ENCODE measurements at places on chromosomes 11 and 22. TPM values are rescaled to one million over a fixed set of nuclear protein-coding genes. Genes with fewer than 3 reads are reported as not detected.

DNA sequence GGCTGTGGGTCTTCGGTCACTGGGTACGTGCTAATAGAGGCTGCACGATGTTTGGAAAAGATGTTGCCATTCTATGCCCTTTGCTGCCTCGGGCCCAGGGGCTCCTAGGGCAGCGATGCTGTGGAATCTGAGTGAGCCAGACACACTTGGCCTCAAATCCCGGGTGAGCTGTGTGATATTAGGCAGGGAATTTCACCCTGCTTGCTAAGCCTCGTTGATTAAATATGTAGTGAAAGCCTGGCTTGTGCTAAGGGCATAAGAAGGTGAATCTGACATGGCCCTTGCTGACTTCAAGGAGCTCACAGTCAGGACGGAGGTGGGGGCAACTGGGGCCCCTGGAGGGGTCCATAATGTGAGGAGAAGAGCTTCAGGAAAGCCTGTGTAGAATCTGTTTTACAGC is 5.4 kb upstream of the HMOX1 start:
- DNase-seq = no peak

DNA sequence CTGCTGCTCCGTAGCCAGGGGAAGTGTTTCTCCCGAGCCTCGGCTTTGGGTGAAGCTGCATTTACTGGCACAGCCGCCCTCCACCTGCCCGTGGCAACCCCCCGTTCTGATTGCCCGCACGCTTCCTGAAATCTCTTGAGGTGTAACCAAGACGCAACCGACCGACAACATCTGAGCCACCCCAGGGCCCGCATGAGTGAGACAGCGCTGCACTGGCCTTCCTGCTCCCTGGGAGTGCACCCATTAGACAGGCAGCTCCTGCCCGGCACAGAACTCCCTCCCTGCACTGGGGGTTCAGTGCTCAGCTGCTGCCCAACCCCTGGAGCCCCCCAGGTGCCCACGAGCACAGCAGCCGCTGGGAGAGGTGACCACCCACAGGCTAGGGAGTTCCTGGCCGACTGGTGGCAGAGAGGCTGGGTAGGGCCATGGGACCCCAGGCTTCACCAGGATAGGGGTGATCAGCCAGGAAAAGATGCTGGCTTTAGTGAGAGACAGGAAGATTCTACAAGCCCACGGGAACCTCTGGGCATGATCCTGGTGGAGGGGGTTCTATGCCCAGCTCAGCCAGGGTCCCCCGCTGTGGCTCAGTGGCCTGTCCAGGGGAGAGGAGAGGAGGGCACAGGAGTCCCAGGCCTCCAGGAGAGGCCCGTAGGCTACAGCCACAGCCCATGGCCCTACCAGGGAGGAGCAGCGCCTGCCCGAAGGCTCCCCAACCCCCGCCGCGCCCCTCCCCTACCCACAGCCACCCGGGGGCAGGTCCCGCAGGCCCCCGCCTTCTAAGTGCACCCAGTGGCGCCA is 14.6 kb downstream of the PLXNB2 start:
- no peak for DNase-seq

DNA sequence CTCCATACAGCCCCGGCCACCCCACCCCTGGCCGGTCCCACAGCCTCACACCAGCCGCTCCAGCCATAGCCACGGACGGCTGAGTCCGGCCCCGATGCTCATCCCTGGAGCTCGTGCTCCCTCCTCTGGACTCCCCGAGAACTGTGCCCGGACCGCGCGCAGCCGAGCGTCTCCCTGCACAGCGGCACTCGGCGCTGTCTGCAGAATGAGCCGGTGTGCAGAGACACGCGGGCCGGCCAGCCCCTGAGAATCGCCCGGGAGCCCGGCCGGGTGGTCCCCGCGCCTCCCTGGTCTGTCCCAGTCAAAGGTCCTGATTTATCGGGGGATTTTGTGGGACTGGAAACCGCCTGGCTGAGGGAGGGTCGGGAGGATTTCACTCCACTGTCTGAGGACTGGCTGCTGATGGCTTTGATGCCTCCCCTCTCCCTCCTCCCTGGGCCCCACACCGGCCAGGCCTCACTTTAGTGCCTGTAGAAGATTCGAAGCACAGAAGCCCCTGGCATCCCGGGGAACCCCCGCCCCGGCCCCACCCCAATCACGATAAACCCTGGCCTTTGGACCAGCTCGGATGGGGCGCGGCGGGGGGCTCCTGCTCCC is 102.7 kb downstream of the BRD1 start:
- peak; percentile 40 for DNase-seq

DNA sequence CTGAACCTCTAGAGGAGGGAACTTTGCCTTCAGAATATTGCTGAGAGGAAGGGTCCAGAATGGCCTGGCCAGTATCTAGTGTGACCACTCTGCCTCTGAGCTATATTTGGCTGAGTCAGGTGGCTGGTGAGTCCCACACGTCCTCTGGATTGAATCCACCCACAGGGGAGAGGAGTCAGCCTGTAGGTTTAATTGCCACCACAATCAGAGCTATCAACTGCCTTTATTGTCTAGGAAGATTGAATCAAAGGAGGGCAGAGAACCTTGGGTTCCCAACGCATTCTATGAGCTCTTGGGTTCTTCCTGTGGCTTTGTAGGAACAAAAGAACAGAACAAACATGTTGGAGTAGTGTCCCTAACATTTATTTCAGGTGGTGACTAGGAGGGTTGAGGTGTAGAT is 67.7 kb downstream of the ST3GAL4 start:
- DNase-seq = no peak

- DNase-seq = no peak
Measured at GRCh38 chr11:121270001-121270678, 22.4 kb upstream of the SC5D start.

HTR3A gene
- not detected for total RNA-seq

- DNase-seq = no peak
Measured at GRCh38 chr11:93512949-93513667, 30.1 kb downstream of the SMCO4 start.

LMNTD2 gene
- total RNA-seq = 12.8 TPM

- DNase-seq = no peak
Measured at GRCh38 chr22:26499188-26499703, 13.0 kb downstream of the TFIP11 start.

DNA sequence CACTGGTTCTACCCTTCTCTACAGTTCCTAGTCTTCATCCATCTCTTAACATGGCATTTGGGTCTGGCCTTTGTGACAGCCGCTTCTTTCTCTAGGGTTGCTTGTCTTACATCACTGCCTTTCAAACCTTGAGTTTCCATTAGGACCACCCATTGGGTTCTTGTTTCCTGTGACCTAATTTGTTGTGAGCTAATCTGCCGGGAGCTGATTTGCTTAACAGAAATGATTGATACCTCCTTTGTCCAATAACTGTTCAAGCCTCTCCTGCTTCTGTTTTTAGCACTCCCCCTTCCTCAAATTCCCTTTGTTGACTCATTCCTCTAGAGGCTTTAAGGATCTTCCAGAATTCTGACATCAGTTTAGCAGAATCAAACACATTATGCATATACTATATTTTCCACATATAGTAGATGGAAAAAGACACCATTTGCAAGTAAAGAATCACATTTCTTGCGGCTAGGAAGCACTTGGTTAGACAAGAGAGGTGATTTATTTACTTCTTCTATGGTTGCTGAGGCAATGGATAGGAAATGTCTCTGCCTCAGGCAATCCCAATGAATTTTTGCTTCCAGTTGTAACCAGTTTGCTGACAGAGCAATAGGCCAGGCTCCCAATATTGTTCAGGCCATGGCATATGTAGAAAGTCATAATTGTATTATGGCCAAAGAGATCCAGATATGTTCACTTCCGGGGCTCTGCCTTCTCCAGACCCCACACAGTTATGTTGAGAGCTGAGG is 130.7 kb downstream of the SNX19 start:
- DNase-seq = peak; percentile 76

SPI1 gene
- 2.6 TPM for total RNA-seq

GRCh38 chr11:16912692-16913111 is 101.5 kb downstream of the PLEKHA7 start:
- peak; percentile 65 for DNase-seq

DNA sequence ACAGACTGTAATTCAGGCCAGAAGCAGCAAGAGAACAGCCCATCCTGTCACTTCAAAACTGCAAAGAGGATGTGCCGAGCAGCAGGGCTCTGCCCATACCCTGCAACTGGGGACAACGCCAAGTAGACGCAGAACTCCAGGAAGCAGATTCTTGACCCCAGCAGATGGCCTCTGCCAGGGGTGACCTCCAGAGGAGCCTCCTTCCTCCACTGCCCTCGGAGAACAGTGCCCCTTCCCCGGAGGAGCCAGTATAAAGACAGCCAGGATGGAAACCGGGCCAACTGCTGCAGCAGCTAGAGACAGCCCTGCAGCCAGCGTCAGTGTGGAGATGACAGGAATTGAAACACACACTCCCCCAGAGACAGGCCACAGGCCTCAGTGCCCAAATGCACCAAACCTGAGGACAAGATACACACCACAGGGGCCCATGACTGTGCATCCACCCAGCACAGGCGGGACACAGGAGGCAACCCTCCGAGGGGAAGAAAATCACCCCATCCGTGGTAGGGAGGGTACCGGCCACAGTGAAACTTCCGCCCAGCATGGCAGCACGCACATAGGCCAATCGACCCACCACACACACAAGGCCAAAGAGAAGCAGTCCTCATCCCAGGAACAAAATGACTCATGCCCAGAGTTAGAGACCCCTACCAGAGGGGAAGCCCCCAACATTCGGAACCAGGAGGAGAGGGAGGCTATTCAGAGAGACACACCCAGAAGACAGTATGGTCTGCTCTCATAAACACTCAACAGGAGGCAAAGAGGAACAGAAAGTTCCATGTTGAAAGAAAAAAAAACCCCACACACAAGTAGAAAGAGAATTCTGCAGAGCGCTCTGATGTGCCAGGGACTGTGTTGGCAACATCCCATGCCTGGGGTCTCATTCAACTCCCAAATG is 5.6 kb downstream of the AHNAK start:
- no peak for DNase-seq

ANAPC15 gene
- 13.3 TPM for total RNA-seq

DNA sequence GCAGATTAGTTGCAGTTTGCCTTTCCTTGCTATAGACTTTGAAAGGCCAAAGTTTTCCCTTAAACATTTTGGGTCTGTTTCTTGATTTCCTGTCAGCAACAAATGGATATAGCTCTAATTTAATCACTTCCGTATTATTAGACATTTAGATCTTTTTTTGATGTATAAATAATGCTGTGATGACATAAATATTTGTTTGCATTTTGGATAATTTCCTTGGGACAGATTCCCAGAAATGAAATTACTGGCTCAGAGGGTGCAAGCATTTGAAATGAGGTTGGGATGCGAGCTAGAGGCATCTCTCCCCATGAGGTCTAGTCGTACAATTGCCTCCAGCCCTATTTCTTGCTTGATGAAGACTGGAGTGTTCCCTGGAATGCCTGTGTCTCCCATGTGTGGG is 94.2 kb downstream of the TBC1D22A start:
- DNase-seq = no peak

- DNase-seq = no peak
Measured at GRCh38 chr11:94938095-94939055, 35.0 kb downstream of the CWC15 start.

- peak; percentile 43 for DNase-seq
Measured at GRCh38 chr22:23036684-23037428, 33.5 kb upstream of the GNAZ start.

DNA sequence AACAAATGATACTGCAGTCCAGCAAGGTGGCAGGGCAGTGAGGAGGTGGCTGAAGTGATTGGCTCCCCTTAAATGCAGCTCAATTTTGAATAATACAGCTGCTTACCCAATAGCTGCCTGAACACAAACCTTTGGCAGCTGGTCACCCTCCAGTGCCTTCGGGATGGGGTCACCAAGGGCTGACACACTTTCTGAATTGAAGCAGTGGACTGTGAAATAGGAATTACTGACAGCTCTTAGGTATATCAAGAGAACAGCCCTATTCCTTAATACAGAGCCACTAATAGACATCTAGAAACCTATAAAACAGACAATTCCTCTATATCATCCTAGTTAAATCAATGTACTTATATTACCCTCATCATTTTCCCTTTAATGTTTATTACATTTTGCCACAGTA is 474.2 kb upstream of the KIRREL3 start:
- no peak for DNase-seq

- no peak for DNase-seq
Measured at GRCh38 chr11:6596239-6596877, 7.1 kb downstream of the RRP8 start.

CFAP300 gene
- total RNA-seq = not detected

DNA sequence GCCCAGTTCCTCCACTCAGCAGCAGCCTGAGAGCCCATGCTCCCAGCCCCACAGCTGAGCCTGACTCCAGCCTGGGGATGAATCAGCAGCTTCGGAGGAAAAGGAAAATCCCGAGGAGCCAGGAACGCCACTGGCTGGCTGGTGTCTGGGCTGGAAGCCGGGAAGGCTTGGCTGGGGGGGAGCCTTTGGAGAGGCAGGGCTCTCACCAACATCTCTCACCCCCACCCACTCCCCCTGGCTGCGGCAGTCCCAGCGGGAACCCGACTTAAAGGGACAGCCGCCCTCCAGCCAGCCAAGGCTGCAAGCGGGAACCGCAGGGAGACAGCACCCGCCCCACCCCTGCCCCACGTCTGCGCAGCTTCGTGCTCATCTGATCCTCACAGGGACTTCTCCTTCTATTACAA is 28.4 kb downstream of the KIAA0930 start:
- peak; percentile 72 for DNase-seq

- DNase-seq = peak; percentile 65
Measured at GRCh38 chr11:130427581-130428315, 661 bp downstream of the ADAMTS8 start.

- DNase-seq = no peak
Measured at GRCh38 chr11:76008474-76008873, 193.5 kb downstream of the UVRAG start.

DNA sequence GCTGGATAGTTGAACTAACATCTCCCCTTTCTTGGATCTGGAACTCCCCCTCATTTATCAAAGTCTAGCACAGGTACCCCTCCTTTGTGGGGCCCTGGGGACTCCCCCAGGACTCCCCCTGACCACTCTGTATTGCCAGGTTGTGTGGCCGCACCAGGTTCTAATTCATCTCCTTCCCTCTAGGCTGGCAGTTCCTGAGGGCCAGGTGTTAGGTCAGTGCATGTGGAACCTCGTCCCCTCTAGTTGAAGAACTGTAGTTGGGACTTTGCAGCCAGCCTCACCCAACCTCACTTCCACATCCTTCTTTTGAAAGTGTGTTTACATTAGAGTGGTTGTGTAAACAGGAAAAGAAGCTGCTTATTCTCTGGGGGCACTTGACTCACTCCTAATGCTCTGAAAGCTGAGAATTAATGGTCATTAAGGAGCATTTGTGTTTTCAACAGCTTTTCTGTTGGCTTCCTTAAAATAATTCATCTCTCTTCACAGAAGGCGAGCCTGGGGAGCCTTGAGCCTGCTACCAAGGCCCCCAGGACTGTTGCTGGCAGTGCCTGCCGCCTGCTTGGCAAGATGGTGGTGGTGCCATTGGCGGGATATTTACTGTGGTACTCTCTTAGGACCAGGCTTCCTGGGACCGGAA is 11.8 kb downstream of the UPB1 start:
- DNase-seq = peak; percentile 74

- no peak for DNase-seq
Measured at GRCh38 chr11:69862331-69862771, 43.1 kb upstream of the FGF3 start.

- DNase-seq = peak; percentile 59
Measured at GRCh38 chr22:39469681-39470450, 13.1 kb downstream of the MGAT3 start.

SCUBE2 gene
- total RNA-seq = 29.8 TPM

FANCF gene
- 9.6 TPM for total RNA-seq

Measured in stomach (tissue), 19 donors.